CD4-positive, CD25-positive, alpha-beta regulatory T cell (primary cell): ENCODE measurements at places on chromosomes 6 and 20. TPM values are rescaled to one million over a fixed set of nuclear protein-coding genes. Genes with fewer than 3 reads are reported as not detected.

GRCh38 chr6:143098054-143098671 lies 37.5 kb downstream of the AIG1 start:
- peak overlapping the region; percentile 77 for H3K4me3 ChIP-seq
- peak overlapping the region; percentile 73 for H3K27ac ChIP-seq
- H3K4me1 ChIP-seq = peaks cover 20% of the 10 kb centered on the region
- DNase-seq = peak; percentile 42
- H3K36me3 ChIP-seq = no peaks in the 10 kb centered on the region

GRCh38 chr20:34062570-34063482 lies 49.2 kb downstream of the EIF2S2 start:
- no peaks in the 10 kb centered on the region for H3K27me3 ChIP-seq
- peaks cover 8% of the 10 kb centered on the region for H3K4me1 ChIP-seq
- DNase-seq = no peak
- peaks cover 26% of the 10 kb centered on the region for H3K36me3 ChIP-seq
- no peak overlapping the region for H3K4me3 ChIP-seq
- H3K27ac ChIP-seq = no peak overlapping the region

GRCh38 chr6:87697581-87698546 lies 4.2 kb downstream of the AKIRIN2 start:
- no peaks in the 10 kb centered on the region for H3K36me3 ChIP-seq
- H3K27ac ChIP-seq = peak overlapping the region; percentile 60
- no peaks in the 10 kb centered on the region for H3K27me3 ChIP-seq
- H3K4me1 ChIP-seq = peaks cover 75% of the 10 kb centered on the region

The RNF182 gene
- total RNA-seq = not detected

- no peak overlapping the region for H3K27ac ChIP-seq
- DNase-seq = no peak
- peaks cover 33% of the 10 kb centered on the region for H3K4me1 ChIP-seq
- H3K4me3 ChIP-seq = no peak overlapping the region
- no peaks in the 10 kb centered on the region for H3K27me3 ChIP-seq
- H3K36me3 ChIP-seq = no peaks in the 10 kb centered on the region
Observed at GRCh38 chr20:59007665-59008511, 834 bp upstream of the CTSZ start.

- peak overlapping the region; percentile 48 for H3K27ac ChIP-seq
- no peak overlapping the region for H3K4me3 ChIP-seq
- H3K36me3 ChIP-seq = peaks cover 91% of the 10 kb centered on the region
- peak; percentile 73 for DNase-seq
- no peaks in the 10 kb centered on the region for H3K27me3 ChIP-seq
Observed at GRCh38 chr6:13624871-13625288, 9.7 kb downstream of the NOL7 start.

The STAU1 gene
- 67.6 TPM for total RNA-seq

The MDFI gene
- not detected for total RNA-seq

The OPRL1 gene
- 1.3 TPM for total RNA-seq

DNA sequence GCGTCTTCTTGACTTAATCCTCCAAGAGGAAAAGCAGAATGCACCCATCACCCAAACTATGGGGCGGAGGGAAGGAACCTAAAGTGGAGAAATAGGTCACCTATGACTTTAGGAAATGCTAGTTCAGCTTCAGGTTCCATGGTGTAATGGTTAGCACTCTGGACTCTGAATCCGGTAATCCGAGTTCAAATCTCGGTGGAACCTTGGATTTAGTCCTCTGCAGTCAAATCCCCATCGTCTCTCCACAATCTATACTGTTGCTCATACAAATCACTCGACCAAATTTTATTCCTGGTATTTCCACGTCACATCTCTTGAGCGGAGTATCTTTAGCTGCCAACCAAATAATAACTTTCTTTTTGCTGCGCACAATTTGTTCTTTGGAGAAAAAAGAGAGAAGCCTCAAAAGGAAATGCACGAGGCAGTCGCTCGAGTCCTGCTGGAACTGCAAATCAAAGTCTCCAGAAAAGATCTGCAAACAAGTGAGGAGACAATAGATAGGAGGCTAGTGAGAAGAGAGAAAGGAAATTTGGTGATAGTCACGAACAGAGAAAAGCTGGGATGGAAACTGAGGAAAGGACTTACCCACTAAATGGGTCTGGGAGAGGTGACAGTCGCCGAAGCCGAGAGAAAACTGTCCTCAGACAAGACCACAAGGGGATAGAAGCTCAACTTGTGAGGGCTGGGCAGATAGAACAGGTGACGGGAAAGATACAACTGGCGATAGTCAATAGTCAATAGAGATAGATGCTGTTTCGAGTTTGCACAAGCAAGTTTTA lies 16.6 kb downstream of the POM121L2 start:
- H3K27ac ChIP-seq = no peak overlapping the region
- no peak for DNase-seq
- H3K4me3 ChIP-seq = no peak overlapping the region
- H3K36me3 ChIP-seq = no peaks in the 10 kb centered on the region

- H3K4me3 ChIP-seq = no peak overlapping the region
- no peak for DNase-seq
- no peaks in the 10 kb centered on the region for H3K27me3 ChIP-seq
- no peaks in the 10 kb centered on the region for H3K36me3 ChIP-seq
- no peaks in the 10 kb centered on the region for H3K4me1 ChIP-seq
Observed at GRCh38 chr20:19375801-19376200, 163.4 kb downstream of the SLC24A3 start.

- no peak overlapping the region for H3K27ac ChIP-seq
- H3K36me3 ChIP-seq = peaks cover 12% of the 10 kb centered on the region
- H3K4me1 ChIP-seq = no peaks in the 10 kb centered on the region
Observed at GRCh38 chr6:24517659-24518543, 23.1 kb downstream of the ALDH5A1 start.

GRCh38 chr20:24452498-24453127 lies 16.8 kb upstream of the SYNDIG1 start:
- no peaks in the 10 kb centered on the region for H3K4me1 ChIP-seq
- DNase-seq = no peak
- H3K4me3 ChIP-seq = no peak overlapping the region
- no peaks in the 10 kb centered on the region for H3K36me3 ChIP-seq
- no peaks in the 10 kb centered on the region for H3K27me3 ChIP-seq

- no peak overlapping the region for H3K4me3 ChIP-seq
- no peak overlapping the region for H3K27ac ChIP-seq
- DNase-seq = no peak
Observed at GRCh38 chr20:21767200-21767738, 61.8 kb downstream of the PAX1 start.

DNA sequence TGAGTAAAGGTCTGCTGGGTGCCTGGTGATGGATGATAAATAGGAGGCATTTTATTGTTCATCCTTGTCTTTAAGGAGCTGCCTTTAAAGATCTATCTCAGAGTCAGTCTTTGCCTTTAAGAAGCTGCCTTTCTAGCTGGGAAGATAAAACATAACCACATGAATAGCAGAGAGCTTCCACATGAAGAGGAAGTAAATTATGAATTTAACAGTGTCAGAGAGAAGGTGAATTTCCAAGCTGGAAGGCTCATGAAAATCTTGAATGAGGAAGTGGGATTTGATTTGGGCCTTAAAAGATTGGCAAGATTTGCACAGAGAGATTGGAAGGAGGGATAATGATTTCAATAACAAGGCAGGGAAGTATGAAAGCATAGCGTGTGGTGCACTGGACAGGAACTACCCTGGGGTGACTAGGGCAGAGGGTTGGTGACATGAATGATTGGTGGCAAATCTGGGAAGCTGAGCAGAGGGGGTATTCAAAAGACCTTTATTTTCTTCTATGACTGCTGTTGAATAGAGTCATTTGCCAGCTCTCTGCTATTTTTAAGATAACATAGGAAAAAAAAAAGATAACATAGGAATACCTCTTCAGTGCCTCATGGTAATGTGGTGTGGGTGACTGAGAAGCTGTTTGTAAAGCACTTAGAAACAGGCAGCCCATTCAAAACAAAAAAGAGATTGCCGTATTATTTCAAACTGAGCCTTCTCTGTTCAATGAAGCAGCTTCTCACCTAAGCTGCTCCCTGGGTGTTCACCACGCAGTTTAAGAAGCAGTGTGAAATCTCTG lies 591.6 kb downstream of the PKHD1 start:
- no peaks in the 10 kb centered on the region for H3K27me3 ChIP-seq
- H3K36me3 ChIP-seq = no peaks in the 10 kb centered on the region
- H3K4me3 ChIP-seq = no peak overlapping the region

DNA sequence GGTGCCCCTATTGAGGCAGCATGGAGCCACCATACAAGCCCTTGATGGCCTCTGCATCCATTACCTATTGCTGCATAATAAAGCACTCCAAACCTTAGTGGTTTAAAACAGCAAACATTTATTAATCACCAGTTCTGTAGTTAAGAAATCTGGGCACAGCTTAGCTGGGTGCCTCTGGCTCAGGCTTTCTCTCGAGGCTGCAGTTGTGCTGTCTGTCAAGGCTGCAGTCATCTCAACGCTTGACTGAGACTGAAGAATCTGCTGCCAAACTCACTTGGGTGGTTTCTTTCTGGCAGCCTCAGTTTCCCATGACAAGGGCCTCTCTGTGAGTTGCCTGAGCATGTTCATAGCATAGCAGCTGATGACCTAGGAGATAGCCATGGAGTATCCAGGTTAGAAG lies 207.4 kb upstream of the LRFN2 start:
- no peak overlapping the region for H3K27ac ChIP-seq
- no peaks in the 10 kb centered on the region for H3K36me3 ChIP-seq
- no peak for DNase-seq
- H3K4me1 ChIP-seq = no peaks in the 10 kb centered on the region

DNA sequence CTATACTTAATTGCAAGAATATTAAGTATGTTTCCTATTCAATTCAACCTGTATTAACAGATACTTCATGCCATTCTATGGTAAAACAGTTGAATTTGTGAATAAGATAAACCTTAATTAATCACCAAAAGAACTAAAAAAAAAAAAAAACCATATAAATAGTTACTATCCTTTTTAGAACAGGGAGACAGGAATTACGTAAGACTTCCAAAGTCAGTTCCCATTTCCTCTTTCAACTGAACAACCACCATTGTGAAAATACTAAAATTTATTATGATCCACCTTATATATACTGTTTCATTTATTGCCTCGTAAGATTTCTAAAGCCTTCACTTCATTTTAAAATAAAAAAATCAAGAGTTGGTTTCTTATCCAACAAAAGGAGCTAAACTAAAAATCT lies 9.4 kb downstream of the CCNC start:
- H3K4me1 ChIP-seq = no peaks in the 10 kb centered on the region
- peaks cover 37% of the 10 kb centered on the region for H3K36me3 ChIP-seq
- H3K27me3 ChIP-seq = no peaks in the 10 kb centered on the region
- no peak overlapping the region for H3K4me3 ChIP-seq

- no peaks in the 10 kb centered on the region for H3K4me1 ChIP-seq
- no peaks in the 10 kb centered on the region for H3K36me3 ChIP-seq
- no peaks in the 10 kb centered on the region for H3K27me3 ChIP-seq
- DNase-seq = no peak
Observed at GRCh38 chr6:168160506-168161370, 81.7 kb upstream of the FRMD1 start.

GRCh38 chr6:85388531-85388930 lies 61.4 kb upstream of the NT5E start:
- H3K36me3 ChIP-seq = no peaks in the 10 kb centered on the region
- DNase-seq = no peak
- peaks cover 1% of the 10 kb centered on the region for H3K27me3 ChIP-seq
- H3K4me3 ChIP-seq = no peak overlapping the region

- DNase-seq = no peak
- no peaks in the 10 kb centered on the region for H3K4me1 ChIP-seq
- no peaks in the 10 kb centered on the region for H3K36me3 ChIP-seq
- H3K27me3 ChIP-seq = no peaks in the 10 kb centered on the region
- no peak overlapping the region for H3K27ac ChIP-seq
Observed at GRCh38 chr6:137942736-137943135, 75.7 kb downstream of the TNFAIP3 start.

GRCh38 chr6:33909737-33910136 lies 105.9 kb upstream of the MLN start:
- peaks cover 44% of the 10 kb centered on the region for H3K4me1 ChIP-seq
- no peak overlapping the region for H3K4me3 ChIP-seq
- no peak overlapping the region for H3K27ac ChIP-seq
- DNase-seq = no peak
- no peaks in the 10 kb centered on the region for H3K27me3 ChIP-seq

The BMP5 gene
- total RNA-seq = not detected

DNA sequence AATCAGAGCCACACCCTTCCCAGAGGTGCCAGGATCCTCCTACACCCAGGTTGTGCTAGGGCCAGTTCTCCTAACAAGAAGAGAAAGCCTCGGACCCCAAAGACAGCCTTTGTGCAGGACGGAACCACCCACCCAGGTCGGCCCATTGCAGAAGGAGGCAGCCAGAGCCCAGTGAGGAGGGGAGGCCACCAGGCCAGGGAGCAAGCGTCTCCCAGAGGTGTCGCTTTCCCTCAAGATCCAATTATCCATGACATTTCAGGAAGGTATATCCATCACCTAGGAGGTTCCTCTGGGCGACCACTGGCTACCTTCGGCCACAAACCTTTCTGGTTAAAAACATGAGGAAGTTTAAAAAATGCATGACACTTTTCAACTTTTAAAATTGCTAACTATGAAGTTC lies 87.4 kb upstream of the THBS2 start:
- no peak for DNase-seq
- H3K4me3 ChIP-seq = no peak overlapping the region
- no peaks in the 10 kb centered on the region for H3K27me3 ChIP-seq
- H3K27ac ChIP-seq = no peak overlapping the region

The PCSK2 gene
- total RNA-seq = not detected

DNA sequence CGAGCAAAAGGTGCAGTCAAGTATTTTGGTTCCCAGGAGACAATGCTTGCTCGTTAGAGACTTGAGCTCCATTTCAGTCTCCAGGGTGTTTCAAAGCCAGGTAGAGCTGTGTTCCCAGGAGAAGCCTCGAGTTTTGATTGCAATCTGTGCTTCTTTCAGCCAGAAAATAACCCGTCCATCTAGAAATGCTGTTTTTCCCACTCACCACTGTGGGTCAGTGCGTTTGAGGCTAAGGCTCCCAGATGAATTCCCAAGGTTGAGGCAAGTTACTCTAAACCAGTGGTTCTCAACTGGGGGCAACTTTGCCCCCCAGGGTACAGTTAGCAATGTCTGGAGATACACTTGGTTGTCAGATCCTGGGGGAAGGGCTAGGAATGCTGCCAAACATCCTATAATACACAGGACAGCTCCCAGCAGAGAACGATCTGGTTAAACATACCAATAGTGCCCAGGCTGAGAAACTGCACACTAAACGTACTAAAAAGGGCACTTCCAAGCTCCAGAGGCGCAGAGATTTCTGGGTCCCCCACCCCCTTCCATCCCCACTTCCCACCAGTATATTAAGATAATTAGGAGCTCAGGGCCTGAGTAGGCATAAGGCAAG lies 13.8 kb downstream of the BMP7 start:
- H3K27me3 ChIP-seq = no peaks in the 10 kb centered on the region
- no peak overlapping the region for H3K4me3 ChIP-seq
- no peaks in the 10 kb centered on the region for H3K36me3 ChIP-seq
- no peak for DNase-seq
- H3K4me1 ChIP-seq = no peaks in the 10 kb centered on the region

The C6orf132 gene
- total RNA-seq = not detected

DNA sequence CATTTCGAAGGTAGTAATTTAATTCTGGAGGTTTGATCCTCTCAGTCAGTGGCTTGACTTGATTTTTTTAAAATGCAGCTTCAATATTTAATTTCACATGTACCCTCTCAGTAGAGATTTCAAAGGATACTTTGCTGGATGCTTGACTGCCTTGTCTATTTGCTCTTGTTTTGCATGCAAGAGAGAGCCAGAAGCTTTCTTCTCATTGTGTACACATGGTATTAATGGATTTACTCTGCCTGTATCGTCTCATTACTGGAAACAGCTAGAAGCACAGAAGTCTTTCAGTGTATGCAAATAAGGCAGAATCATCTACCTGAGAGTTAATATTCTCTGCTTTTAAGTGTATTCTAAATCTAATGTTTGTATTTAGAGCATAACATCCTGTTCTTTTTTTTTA lies 84.3 kb upstream of the FOXO3 start:
- no peak for DNase-seq
- no peaks in the 10 kb centered on the region for H3K27me3 ChIP-seq
- no peak overlapping the region for H3K27ac ChIP-seq
- H3K4me1 ChIP-seq = no peaks in the 10 kb centered on the region
- no peak overlapping the region for H3K4me3 ChIP-seq

The OXT gene
- not detected for total RNA-seq

The PTK7 gene
- 2.3 TPM for total RNA-seq
